ENCODE measurements at places on chromosomes 3 and 15. TPM values are rescaled to one million over a fixed set of nuclear protein-coding genes. Genes with fewer than 3 reads are reported as not detected.

GRCh38 chr3:57118254-57118653, 46.9 kb downstream of the IL17RD start:
- H3K27ac ChIP-seq = no peak overlapping the region
- no peaks in the 10 kb centered on the region for H3K27me3 ChIP-seq
- DNase-seq = no peak
- no peak overlapping the region for H3K4me3 ChIP-seq
- H3K4me1 ChIP-seq = peaks cover 12% of the 10 kb centered on the region
- peaks cover 5% of the 10 kb centered on the region for H3K36me3 ChIP-seq

MUSTN1 gene
- total RNA-seq = 10.9 TPM

DNA sequence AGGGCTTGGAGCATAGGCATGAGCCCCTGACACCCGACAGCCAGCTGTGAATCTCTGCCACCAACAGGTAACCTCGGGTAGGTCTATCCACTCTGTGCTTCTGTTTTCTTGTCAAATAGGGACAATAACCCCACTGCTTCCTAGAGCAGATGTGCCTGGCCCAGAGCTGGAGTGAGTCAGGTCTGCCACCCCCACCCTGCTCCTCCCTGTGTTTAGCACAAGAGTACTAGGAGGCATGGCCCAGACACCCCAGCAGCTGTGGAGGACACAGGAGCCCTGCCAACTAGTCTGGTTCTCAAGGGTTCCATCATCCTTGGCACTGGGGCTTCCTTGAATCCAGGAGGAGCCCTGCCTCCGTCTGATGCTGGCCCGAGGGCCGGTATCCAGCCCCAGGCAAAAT, 33.7 kb upstream of the TMEM115 start:
- no peaks in the 10 kb centered on the region for H3K36me3 ChIP-seq
- H3K27ac ChIP-seq = no peak overlapping the region
- no peak for DNase-seq
- no peak overlapping the region for H3K4me3 ChIP-seq
- H3K4me1 ChIP-seq = peaks cover 11% of the 10 kb centered on the region

DNA sequence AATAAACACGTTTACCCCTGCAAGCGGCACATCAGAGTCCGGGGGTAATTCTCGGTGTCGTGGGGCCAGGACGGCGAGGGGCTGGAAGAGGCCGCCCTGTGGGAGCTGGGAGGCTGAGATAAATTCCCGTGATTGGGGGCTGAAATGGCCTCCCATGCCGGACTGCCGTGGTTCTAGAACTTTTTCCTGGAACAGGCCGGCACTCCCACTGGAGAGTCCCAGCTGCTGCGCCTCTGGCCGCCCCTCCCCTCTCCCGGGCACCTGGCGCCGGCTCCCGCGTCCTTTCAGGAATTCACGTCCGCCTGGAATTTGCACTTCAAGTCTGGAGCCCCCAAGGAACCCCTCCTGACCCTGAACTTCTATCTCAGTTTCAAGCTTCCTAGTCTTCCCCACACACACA, 10.8 kb upstream of the LRRC2 start:
- H3K4me1 ChIP-seq = peaks cover 2% of the 10 kb centered on the region
- H3K27me3 ChIP-seq = peaks cover 36% of the 10 kb centered on the region
- H3K27ac ChIP-seq = no peak overlapping the region
- DNase-seq = peak; percentile 37

PLCL2 gene
- 7.9 TPM for total RNA-seq

GRCh38 chr15:95684693-95685115, 645.8 kb upstream of the NR2F2 start:
- H3K27me3 ChIP-seq = no peaks in the 10 kb centered on the region
- no peaks in the 10 kb centered on the region for H3K36me3 ChIP-seq
- H3K4me1 ChIP-seq = peaks cover 4% of the 10 kb centered on the region
- H3K27ac ChIP-seq = no peak overlapping the region
- DNase-seq = no peak

GRCh38 chr3:177358977-177359592, 161.8 kb upstream of the TBL1XR1 start:
- DNase-seq = peak; percentile 35
- H3K27me3 ChIP-seq = no peaks in the 10 kb centered on the region
- no peaks in the 10 kb centered on the region for H3K36me3 ChIP-seq
- H3K27ac ChIP-seq = peak overlapping the region; percentile 90
- no peak overlapping the region for H3K4me3 ChIP-seq

- H3K4me1 ChIP-seq = no peaks in the 10 kb centered on the region
- H3K27me3 ChIP-seq = no peaks in the 10 kb centered on the region
- H3K36me3 ChIP-seq = no peaks in the 10 kb centered on the region
- no peak overlapping the region for H3K4me3 ChIP-seq
These were observed 82.2 kb downstream of the C3orf70 start for GRCh38 chr3:185070491-185071286.

C2CD4B gene
- 12.6 TPM for total RNA-seq

DNAH12 gene
- 13.4 TPM for total RNA-seq

DNA sequence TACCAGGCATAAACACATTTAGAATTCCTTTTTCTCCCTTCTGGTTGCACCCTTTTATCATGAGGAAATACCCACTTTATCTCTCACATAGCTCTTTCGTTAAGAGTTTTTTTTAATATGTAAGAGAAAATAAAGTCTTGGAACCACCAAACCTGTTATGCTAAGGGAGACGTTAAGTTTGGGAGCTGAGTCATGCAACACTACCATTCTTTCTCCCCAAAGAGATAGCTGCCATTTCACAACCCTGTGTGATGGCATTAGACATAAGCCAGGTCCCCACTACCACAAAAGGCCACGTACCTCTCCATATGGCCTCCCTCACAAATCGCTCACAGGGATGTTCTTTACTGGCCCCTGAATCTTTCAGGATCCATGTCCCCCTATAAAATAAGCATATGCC, 7.6 kb upstream of the NIPA1 start:
- H3K36me3 ChIP-seq = no peaks in the 10 kb centered on the region
- H3K27ac ChIP-seq = no peak overlapping the region
- DNase-seq = no peak
- no peaks in the 10 kb centered on the region for H3K27me3 ChIP-seq
- H3K4me1 ChIP-seq = no peaks in the 10 kb centered on the region
- no peak overlapping the region for H3K4me3 ChIP-seq
